ENCODE measurements at places on chromosomes 2 and 18.

DNA sequence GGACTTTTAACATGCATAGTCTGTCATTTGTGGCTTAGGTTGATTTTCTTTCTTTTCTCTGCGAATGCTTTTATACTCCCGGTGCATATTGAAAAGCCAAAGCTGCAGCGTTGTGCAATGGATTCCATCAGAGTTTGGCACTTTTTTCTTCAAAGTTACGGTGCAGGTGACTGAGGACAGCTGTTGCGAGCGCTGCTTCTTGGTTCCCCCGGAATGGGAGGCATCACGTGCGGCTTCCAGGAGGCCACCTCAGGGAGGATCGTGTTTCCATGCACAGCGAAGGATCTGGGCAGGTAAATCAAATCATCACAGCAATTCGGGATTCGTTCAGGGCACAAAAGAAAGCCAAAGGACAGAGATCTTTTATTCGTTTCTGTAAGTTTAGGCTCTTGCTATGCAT, 109.6 kb upstream of the ALKAL2 start:
- no peak for DNase-seq

DNA sequence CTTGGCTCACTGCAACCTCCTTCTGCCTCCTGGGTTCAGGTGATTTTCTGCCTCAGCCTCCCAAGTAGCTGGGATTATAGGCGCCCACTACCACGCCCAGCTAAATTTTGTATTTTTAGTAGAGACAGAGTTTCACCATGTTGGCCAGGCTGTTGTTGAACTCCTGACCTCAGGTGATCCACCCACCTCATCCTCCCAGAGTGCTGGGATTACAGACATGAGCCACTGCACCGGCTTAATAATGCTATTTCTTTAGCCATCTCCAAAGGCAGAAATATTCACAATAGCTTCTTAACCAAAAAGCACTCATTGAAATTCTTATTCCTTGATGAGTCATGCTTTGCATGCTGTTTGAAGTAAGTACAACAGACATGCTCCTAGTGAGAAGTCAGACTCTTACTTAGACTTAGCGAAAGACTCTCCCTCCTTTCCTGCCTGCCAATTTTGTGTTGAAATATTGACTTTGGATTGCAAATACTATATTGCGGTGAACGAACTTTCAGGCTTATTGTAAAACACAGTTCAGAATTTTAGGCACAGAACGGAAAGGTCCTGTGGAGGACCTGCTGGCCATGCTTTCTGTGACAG, 4.4 kb downstream of the ACTR3 start:
- DNase-seq: no peak

DNA sequence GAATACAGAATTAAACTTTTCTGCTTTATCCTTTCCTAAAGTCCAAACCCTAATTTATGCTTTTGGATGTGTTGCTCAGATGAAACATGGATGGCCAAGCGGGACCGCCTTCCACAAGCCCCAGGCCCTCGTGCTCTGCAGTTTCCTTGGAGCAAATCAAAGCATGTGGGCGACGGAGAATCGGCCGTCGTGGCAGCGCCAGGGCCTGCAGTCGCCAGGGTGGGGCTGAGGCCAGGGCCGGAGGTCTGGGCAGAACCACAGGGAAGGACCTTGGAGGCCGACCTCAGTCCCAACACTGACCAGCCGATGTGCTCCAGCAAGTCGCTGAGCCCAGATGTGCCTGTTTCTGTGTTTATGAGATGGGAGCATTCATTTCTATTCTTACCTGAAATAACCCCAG, 108.1 kb downstream of the MBP start:
- DNase-seq: no peak

GRCh38 chr2:67085146-67085545, 312.0 kb upstream of the ETAA1 start:
- DNase-seq: no peak

DNA sequence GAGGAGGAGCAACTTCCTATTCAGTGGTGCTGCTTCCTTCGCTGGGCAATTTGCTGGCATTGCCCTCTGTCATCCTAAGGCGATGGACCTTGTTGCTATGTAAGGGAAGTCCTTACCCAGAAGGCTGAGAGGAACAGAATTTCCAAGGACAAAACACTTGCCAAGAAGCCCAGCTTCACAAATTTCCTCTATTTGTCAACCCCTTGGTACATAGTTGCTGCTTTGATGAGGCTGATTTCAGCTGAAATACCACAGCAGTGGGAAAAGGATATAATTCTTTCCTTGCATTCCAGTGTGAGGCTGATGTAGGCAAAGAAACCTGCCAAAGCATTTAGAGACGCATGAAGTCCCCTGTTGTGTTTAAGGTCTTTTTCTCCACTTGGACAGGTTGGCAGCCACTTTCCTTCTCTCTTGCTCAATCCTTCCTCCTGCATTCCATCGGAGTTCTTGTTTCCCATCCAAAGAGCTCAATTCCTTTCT, 16.4 kb upstream of the ST3GAL5 start:
- no peak for DNase-seq

DNA sequence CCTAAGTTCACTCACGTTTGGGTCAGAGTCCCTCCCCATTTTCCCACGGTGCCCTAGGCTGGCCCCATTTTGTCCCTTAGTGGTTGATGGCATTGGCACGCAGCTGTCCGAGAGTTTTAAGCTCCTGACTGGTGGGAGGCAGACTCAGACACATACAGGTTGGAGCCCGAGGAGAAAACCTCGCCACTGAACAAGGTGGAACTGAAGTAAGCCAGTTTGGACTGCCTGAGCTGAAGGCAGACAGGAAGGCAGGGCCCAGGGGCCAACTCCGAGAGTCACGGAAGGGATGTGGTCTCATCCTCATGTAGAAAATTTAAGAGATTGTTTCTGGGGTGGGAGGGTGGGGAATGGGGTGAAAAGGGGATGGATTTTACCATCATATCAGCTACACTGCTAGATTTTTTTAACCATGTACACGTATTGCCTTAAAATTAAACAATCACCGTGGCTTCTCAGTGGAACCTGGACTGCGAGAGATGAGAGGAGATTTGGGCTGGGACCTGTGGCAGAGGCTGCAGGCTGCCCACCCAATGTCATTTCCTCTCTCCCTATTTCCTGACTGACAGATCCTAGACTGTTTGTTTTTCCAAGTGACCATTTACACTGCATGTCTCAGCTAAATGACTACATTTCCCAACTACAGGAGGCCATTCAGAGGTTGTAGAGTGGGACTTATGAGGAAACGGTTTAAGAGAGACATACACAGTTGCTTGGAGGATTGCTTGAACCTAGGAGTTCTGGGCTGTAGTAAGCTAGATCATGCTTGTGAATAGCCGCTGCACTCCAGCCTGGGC, 19.4 kb upstream of the NMUR1 start:
- no peak for DNase-seq

DNA sequence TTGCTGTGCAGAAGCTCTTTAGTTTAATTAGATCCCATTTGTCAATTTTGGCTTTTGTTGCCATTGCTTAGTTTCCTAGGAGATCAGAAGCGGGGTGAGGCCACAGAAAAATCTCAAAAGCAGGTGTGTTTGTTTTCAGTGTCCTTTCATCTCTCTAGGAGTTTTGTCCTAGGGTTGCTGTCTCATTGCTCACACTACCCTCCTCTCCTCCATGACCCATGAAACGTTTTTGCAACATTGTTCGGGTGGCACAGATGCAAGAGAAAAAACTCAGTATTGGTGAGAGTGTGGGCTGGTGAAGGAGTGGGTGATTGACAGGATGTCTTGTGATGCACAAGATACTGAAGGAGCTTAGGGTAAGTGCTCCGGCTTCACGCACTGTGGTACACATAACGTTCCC, 103.6 kb downstream of the LYPD1 start:
- DNase-seq: no peak

DNA sequence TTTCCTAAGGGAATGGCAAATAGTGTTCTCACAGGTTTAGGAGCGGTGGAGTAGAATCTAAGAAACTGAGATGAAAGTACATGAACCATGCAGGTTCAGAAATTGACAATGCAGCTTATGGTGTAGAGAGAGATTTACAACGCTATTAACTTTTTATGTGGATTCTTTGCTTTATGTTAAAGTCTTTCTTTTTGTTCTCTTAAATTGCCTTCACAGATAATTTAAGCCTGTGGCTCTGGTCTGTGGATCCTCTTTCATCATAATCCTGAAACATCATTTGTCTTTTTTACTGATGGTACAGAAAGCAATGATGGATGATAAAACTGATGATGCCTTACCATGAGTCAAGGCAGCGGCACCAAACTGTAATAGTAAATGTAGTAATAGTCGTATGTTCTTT, 30.3 kb downstream of the SOCS6 start:
- no peak for DNase-seq

DNA sequence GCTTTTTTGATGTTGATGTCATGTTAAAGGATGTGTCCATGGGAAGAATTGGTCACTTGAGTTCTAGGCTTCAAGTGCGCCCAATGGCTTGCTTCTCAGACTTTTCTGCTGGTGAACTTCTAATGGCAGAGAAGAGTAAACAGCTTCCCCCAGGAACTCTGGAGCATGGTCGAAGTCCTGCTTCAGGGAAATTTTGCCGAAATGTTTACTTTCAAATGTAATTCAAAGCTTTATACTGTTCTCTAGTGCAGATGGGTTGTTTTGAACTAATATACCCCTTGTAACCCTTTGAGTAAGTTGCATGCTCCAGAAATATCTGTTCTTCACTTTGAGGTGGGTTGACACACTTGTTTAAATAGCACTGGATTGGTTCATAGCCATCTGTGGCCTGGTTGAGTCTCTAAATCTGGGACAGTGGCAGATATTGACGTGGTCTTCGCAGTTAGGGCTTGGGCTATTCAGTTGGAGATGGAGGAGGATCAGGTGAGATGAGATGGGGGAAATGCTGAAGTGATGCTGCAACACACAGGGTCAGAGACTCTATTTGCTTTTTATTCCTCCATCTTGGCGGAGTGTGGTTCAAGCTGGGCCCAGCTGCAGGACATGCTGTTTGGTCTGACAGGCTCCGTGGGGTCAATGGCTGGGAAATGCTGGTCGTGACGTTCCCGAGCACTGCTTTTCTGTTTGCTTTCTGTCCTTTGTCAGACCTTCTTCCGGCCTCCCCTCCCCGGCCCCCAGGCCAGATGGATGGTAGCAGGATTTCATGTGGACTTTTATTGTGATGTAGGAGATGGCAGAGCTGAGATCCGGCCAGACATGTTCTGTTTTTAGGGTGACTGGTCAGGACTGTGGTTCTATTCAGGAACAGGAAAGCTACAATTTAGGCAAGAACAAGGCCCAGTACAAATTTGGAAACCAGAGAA, 35.9 kb downstream of the MYO1B start:
- no peak for DNase-seq

DNA sequence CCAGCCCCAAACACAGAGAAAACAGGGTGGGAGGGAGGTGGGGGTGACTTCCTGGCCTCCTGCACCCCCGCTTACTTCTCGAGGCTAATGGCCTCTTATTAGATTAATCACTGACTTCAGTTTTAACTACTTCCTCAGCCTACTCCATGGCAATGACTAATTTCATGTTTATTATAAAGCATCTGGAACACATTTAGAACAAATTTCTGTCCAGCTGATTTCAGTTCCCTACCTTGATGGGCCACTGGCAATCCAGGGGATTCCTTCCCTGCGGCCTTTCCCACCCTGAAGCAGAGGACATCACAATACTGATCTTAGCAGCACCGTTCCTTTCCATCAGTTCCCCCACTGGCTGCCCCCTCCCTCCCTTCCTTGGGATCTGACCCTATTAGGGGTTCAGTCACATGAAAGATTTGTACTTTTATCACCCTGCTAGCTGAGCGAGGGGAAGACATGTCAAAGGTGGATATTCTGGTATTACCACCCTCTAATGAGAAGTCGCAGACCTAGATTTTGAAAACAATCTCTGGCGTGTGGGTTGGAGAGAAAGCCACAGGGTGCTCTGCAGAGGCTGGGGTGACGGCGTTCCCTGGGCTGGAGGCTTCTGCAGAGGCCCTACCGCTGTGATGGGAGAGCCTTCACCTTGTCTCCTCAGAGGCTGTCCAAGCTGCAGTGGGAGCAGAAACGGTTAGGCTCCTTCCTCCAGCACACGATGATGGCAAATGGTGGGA, 67.6 kb downstream of the KIAA2012 start:
- DNase-seq: no peak

- no peak for DNase-seq
Observed at GRCh38 chr2:237878-238277, 26.0 kb downstream of the SH3YL1 start.

- DNase-seq: peak; percentile 19
Observed at GRCh38 chr18:8706791-8707555, 1.6 kb downstream of the MTCL1 start.

DNA sequence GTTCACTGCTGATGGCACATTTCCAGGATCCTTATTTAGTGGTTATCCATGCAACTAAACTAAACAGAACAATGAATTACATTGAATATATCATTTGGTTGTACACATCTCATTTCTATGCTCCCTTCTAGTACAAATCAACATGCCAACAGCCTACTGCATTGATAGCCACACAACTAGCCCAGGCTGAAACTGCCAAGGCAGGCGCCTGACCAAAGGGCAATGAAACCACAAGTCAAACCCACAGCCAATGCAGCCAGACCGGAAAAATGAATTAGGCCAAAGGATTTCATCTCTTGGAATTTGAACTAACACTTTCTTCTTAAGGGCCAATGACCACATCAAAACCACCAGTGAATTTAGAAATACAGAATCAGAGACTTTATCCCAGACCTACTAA, 196.4 kb downstream of the NOL4 start:
- no peak for DNase-seq

DNA sequence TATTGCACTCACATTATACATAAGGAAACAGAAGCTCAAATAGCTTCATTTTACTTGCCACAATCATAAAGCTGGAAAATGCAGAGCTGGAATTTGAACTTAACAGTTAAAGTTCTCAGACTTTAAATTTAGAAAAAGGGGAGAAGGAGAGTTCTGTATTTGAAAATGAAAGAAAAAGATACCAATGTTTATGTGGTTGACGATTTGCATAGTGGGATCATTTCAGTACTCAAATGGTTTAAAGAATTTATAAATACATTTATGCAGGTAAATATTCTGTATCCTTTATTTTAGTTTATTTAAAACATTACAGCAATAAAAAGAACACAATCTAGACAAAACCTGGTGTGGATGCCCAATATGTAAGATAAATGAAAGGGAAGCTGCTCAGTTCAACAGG, 25.5 kb upstream of the STAT4 start:
- no peak for DNase-seq

GRCh38 chr18:10898417-10898974, 250.9 kb downstream of the PIEZO2 start:
- DNase-seq: no peak

DNA sequence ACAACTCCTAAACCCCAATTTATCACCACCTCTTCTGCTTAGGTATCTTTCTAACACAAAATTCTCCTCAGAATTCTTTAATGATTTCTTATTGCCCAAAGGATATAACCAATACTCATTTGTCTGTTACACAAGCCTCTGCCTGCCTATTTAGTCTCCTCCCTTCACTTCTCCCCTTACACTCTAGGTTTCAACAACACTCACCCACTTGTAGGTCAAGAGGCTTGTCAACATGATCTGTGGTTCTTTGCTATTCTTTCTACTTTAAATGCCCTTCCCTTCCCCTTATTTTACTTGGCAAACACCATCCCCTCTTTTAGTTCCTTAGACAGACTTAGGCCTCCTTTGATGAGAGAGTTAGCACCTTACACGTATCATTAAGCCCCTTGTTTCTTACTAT, 69.0 kb upstream of the C2orf15 start:
- DNase-seq: no peak
